Fibroblast of villous mesenchyme (primary cell): ENCODE measurements at places on chromosomes 1 and 21. TPM values are rescaled to one million over a fixed set of nuclear protein-coding genes. Genes with fewer than 3 reads are reported as not detected.

The KCNK2 gene
- total RNA-seq = 18.7 and 61.7 TPM in 2 replicates

GRCh38 chr1:180188091-180188506, 33.4 kb downstream of the QSOX1 start:
- DNase-seq = peak; percentile 53

DNA sequence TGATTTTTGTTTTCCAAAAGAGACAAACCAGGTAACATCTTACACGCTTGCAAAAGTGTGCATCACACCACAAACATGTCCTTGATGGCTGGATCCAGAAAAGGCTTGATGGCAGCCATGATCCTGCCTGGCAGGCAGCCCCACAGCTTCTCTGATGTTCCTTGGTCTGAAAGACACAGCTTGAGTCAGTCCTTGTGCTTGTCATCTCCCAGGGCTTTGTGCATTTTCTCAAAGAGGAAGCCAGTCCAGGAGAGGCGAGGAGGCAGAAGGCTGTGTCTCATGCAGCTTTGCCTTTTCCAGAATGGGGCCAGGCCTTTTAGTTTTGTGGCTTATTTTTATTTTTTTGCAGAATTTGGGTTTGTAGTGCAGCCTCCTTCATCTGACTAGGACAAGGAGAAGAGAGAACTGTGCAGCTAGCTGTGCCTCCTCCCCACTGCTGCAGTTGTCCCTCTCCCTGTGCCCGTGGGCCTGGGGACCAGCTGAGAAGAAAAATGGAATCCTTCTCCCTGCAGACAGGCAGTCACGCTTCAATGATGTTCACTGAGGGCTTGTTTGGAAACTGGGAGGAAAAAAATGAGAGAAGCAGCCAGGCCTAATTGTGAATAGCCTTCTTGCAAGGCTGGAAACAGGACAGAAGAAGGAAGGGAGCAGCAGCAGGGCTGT, 7.4 kb downstream of the FNDC5 start:
- no peak for DNase-seq

The OR2L5 gene
- not detected in 2 replicates for total RNA-seq

DNA sequence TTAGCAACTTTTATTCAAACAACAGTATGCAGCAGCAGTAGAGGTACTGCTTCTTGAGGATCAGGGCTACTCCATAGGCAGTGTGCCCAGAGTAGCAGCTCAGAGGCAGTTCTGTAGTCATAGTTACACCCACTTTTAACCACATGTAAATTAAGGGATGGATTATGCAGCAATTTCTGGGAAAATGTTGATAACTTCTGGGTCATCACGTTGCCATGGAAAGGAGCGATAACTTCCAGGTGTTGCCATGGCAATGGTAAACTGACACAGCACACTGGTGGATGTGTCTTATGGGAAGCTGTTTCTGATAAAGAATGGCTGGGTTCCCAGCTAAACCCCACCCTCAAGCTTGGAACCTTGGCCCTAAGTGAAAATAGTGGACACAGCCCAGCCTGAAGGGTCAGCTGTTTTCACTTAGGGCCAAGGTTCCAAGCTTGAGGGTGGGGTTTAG, 29.0 kb upstream of the PLA2G2A start:
- DNase-seq = peak; percentile 49

The NUP133 gene
- 34.5 and 39.7 TPM in 2 replicates for total RNA-seq

The KLF17 gene
- total RNA-seq = under 0.01 TPM in 2 replicates

DNA sequence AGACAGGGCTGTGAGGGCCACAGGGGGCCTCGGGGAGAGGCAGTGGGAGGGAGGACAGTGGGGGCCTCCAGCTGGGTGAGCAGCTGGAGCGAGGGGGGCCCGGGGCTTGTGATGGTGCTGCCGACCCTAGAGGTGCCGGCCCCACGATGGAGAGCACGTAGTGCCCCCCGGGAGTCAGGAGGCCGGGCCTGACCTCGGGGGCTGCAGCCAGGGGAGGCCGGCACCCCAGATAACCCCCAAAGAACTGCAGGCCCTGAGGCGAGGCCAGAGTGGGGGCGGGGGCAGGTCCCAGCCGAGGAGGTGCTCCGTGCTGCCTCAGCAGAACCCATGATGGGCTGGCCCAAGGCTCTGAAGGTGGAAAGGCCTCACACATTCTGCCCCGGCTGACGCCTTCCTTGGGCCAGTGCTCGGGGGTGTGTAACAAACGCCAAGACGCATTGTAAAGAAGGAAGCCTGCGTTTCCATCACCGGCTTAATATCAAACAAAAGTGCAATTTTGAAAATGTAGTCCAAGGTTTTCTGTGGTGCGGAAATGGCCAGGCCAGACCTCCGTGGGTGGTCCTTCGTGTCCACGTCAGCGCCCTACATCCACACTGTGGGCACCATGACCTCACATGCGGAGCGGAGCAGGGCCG, 55.2 kb downstream of the COL6A1 start:
- DNase-seq = no peak

The TMEM200B gene
- total RNA-seq = 14.2 and 14.8 TPM in 2 replicates

The OR10Z1 gene
- not detected in 2 replicates for total RNA-seq

- DNase-seq = no peak
Measured at GRCh38 chr1:180961622-180962021, 48.9 kb downstream of the KIAA1614 start.

The MR1 gene
- total RNA-seq = 17.1 and 35.8 TPM in 2 replicates

DNA sequence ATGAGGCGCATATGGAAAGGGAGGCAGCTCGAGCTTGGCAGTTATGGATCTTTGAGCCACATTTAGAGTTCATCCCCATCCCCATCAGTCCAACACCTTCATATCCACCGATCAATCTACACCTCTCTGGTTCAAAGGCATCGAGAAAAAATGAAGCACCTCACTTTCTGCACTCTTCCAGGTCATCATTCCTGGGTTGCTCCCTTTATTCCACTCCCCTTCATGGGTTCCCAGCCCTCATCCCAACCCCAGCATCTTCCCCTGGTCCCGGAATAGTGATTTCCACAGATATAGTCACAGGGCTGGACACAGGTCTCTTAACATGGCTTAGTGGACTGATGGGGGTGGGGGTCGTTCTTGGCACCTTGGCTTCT, 354 bp downstream of the HAPLN2 start:
- DNase-seq = no peak

DNA sequence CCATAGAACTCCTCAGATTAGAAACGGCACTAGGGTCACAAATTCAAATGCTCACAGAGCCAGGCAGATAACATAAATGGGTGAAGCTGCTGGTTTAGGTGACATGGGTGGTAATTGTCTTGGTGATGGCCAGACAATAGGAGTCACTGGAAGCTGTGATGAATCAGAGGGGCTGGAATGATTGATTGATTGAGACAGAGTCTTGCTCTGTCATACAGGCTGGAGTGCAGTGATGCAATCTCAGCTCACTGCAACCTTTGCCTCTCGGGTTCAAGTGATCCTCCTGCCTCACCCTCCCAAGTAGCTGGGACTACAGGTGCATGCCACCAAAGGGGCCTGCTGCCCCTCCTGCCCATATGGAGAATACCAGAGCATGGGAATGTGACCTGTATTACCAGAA, 63.0 kb downstream of the HIVEP3 start:
- no peak for DNase-seq

GRCh38 chr1:199936441-199936840, 91.1 kb upstream of the NR5A2 start:
- no peak for DNase-seq

- no peak for DNase-seq
Measured at GRCh38 chr1:1307261-1307922, 338 bp downstream of the ACAP3 start.

DNA sequence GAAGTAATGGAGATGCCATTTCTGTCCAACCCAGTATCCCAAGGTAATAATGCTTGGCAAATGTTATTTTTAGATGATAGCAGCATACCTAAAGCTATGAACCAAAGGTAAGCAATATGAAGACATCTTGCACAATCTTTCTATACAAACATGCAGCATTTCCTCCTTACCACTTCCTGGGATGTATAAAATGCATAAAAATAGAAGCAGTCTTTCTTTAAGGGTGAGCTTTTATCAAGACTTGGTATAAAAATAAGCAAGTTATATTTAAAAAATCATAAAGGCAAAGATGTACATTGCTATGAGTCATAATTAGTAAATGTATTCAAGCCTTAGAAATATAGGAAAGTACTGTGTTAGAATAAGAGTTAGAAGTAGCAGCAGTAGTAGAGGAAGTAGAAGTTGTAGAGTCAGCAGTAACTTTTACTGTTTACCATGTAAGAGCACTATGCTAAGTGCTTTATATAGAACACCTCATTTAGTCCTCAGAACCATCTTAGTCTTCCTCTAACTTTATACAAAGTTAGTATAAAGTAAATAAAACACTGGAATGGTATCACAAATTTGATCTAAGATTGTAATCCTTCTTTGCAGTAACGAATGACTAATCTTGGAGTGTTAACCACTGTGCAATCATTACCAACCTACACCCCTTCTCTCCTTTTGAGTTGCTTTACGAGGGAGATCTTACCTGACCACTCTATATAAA, 371.3 kb downstream of the VAV3 start:
- no peak for DNase-seq

DNA sequence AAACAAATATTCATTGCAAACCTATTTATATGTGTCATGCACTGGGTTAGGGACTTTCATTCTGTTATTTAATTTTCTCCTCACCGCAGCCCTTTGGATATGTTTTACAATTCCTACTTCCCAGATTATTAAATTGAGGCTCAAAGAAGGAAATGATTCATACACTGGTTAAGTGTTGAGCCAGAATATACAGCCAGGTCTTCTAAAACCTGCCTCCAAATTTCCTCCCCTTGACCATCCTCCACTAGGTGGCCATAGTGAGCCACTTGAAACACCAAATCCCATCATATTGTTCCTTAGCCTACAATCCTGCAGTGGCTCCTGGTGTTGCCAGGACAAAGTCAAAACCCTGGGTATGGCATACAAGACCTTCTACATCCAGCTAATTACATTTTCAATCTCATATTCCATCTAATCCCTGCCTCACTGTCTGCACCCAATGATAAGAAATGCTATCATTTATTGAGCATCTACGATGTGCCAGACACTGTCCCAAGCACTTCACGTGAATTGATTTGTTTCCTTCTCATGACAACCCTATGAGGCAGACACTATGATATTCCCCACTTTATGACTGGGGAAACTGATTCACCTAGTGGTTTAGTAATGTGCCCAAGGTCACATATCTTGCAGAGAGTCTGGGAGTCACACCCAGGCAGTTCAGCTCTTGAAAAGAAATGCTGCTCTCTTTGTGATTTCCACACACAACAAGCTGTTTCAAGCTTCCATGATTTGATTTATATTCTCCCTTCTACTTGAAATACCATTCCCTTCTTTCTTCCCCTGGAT, 23.6 kb upstream of the KIRREL1 start:
- DNase-seq = peak; percentile 78

DNA sequence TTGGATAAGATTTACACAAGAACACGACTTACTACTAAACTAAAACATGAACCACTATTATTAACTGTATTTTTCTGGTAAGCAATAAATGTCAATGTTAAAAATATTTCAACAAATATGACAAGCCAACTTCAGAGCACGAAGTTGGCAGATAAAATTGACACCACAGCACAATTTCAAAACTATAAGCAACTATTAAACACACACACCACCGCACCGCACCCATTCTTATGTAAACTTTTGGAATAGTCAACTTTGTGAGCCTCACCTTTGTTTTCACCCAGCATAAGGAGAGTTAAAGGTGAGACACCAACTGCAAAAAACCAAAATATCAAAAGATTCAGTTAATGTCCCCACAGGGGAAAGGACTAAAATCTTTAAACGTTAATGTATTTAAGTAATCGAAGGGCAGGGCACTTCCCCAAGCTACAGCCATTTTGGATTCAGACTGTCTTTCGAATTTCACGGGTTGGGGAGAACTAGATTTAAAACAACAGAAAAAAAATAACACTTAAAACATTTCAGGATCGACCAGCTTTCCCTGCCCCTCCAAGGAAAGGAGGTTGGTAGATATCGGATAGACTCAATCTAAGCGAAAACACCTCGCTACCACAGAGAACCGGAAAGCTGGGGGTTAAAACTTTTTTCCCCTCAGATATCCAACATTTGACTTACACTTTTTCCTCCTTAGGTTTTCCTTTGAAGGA, 872 bp downstream of the GPBP1L1 start:
- peak; percentile 25 for DNase-seq

The SPRR4 gene
- total RNA-seq = not detected in 2 replicates

DNA sequence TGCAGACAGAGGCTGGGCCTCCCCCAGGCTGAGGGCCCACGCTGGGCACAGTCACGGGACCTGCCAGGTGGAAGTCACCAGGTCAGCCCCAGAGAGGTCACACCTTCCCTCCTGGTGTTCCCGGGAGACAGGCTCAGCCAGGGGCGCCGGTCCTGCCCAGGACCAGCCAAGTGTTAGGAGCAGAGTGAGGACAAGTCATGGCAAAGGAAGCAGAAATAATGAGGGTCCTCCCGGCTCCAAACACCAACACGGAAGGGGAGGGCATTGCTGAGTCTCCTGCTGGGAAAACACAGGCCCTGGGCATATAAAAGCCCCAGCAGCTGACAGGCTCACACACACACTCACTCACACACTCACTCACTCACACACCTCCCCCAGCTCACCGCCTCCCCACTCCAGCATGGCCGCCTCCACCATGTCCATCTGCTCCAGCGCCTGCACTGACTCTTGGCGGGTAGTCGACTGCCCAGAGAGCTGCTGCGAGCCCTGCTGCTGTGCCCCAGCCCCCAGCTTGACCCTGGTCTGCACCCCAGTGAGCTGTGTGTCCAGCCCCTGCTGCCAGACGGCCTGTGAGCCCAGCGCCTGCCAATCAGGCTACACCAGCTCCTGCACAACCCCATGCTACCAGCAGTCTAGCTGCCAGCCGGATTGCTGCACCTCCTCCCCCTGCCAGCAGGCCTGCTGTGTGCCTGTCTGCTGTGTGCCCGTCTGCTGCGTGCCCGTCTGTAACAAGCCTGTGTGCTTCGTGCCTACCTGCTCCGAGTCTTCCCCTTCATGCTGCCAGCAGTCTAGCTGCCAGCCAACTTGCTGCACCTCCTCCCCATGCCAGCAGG, at the start of gene KRTAP10-10:
KRTAP10-10 (plus strand) TSS at position 339 of the 833 bp plus-strand sequence; CDS start at position 401, 62 bp downstream.
- DNase-seq = no peak

The LCE1B gene
- total RNA-seq = not detected in 2 replicates

DNA sequence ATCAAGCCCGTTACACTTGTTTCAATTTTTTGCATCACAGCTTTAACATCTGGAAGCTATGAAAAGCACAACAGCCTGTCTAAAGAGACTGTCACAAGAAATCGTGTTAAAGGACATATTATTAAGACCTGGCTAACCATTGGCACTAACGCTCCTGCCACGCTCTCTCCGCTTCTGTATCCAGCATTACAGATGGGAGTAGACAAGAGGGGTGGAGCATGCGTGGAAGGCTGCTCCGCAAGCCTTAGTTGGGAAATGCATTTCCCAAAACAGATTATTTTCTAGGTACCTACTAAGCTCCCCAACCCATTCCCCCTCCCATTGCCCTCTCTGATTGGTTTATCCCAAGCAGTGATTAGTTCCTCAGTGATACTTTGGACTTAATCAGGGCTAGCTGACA, 72.4 kb downstream of the NTNG1 start:
- DNase-seq = no peak

GRCh38 chr1:234981758-234982157, 146.9 kb downstream of the TOMM20 start:
- no peak for DNase-seq
